ENCODE measurements at places on chromosomes 2 and 18.

- DNase-seq = no peak
Measured at GRCh38 chr2:63675026-63675425, 86.3 kb downstream of the MDH1 start.

DNA sequence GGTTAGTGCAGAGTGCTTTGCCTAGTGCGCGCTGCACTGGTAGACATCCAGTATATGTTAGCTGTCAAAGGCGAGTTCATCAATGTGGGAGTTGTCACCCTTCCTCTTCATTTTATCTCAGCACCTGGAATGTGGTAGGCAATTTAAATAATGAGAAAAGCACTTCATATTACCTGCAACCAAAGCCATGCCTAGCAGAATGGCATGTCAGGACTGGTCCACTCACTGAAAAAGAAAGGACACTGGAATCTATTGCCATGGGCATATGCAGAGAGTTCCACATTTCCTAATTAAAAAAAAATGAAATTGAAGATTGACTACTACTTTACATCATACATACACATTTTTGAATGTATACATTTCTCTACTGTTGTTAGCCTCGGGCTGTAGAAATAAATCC lies 139.6 kb downstream of the PAX3 start:
- no peak for DNase-seq

DNA sequence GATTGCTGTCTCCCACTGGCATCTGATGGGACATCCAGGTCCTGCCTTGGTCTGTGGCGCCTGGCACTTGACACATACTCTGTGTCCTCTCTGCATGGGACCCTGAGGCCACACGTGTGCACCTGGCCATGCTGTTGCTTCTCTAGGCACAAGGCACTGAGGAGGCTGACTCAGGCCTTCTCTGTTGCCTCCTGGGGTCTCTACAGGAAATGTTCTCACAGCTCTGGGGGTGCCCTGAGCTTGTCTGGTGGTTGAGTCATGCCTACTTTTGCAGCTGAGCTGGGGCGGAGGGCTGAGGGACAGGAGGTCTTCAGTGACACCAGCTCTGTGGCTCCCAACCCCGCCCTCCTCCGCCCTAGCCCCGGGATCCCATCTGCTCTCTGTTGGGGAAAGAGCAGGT lies 207.0 kb upstream of the HS6ST1 start:
- no peak for DNase-seq

DNA sequence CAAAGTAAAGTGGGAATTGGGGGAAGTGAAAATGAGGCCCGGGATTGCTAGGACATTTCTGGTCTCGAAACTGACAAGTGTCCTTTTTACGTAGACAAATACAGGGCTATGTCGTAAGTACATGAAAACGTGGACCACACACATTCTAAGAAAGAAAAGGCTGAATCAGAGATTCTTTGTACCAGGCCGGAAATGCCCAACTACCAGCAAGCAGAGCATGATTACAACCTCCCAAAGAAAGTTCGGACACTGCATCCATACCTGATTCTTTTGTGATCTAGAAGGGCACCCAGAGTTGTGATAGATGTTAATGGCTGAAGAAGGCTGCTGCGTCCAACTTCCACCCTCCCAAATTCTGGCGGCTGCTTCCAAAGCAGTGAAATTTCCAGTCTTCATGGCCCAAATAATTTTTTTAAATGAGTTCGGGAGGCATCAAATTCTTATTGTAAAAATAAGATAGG lies 1.7 kb downstream of the RBMS1 start:
- DNase-seq = no peak

DNA sequence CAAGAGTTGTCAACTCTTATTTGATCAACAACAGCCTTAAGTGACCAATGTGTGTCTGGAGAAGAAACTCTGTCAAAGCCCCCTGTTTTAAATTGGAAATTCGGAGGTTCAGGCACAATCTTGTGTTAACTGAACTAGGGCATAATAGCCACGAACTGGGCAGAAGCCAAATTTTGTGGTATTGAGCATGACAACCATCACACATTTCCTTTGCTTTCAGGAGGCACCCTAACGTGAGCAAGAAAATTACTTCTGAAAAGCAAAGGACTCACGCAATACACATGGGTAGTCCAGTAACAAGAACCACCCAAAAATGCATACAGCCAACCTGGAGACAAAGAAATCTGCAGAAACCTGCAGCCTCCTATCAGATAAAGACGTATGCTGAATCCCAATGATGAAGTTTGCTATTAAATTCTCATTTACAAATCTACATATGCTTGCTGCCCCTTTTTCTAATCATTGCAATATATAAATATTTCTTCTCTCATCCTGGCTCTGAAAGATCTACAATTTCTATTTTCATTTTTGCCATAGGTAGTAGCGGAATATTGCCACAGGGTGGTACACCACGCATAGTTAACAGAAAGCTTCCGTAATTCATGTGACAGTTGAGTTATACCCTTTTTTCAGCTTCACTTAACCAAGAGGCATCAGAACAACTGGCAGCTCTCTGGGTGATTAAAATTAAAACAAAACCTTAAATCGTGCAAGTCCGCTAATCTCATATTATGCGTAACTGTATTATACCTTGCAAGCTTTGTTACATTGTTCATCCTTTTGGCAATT lies 495.8 kb downstream of the NRXN1 start:
- DNase-seq = no peak

DNA sequence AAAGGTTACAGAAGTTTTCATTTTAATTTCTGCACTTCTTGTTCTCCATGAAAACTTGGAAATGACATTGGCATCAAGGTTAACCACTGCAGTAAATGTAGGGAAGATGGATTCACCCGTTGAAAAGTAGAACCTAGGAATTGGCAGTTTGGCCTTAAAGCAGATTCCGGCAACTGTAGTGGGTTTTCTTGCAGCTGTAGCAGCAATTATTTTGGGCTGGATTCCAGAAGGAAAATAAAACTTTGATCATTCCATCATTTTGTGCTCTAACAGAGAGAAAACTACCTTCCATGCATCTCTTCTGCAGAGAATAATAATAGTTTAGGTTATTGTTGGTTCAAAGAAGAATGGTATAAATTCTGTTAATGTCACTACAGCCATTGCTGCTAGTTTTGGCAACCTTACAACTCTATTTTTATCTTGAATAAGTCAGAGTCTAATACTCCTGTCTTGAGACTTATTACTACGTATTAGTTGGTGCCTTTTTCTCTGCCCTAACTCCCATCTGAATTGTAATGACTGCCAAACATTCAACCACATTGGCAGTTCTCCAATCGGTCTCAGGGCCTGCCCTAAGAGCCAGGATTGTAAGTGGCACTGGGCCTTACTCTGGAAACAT lies 178.1 kb upstream of the PIEZO2 start:
- DNase-seq = no peak

GRCh38 chr2:60840880-60841279 lies 40.5 kb upstream of the REL start:
- DNase-seq = no peak

DNA sequence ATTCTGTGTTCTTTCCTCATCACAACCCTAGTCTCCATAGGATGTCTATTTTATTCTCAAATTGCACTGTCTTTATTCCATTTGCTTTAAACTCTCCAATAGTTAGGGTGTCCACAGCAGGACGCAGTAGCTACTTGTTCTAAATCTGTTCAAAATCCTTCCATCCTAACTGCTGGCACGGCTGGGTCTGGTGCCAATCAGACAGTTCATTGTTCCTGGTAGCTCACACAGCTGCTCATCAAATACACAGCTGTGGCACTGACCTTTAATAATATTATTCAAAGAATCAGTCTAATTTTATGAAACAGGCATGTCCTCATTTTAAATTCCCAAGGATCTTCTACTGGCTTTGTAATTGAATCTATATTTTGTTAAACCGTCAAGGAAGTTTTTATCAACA lies 59.7 kb upstream of the TMEFF2 start:
- DNase-seq = no peak

- no peak for DNase-seq
Measured at GRCh38 chr2:85550486-85550885, 10.8 kb downstream of the GGCX start.

- no peak for DNase-seq
Measured at GRCh38 chr2:237455764-237456163, 31.3 kb upstream of the MLPH start.

DNA sequence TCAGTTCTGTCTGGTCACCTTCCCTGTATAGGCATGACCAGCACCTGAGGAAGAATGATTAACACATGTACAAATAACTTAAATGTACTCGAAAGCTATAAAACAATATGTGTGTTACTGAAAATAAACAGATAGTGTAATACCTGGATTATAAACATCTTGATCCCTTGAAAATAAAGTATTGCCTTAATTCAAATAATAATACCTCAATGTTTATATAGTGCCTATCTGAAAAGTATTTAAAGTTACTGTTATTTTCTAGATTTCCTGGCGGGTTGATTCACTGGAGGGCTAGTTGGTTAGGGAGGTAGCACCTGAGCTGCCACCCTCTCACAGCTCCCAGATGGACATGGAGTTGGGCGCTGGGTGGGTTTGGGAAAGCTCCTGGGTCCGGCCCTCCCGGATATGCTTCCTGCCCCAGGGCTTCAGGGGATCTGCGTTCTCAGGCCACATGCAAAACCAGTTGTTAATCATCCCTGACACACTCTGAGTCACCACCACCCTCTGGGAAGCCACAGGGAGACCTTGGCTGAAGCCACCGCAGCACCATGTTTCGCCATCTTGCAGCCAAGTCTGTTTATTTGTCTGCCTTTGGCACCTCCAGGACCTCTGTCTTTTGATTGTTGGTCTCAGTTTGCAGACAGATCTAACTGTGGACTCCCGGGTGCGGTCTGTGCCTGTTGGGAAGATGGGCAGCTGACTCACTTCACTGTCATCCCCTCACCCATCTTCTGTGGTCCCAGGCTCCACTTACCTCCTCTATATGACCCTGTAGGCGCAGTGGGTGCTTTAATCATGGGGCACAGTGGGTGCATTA lies 35.3 kb downstream of the RAB31 start:
- DNase-seq = no peak

GRCh38 chr2:28633204-28633603 lies 118.4 kb upstream of the PPP1CB start:
- DNase-seq = no peak

- DNase-seq = no peak
Measured at GRCh38 chr2:14994721-14995120, 362.2 kb downstream of the LRATD1 start.
